Activated T-helper 9 cell treated with anti-CD3 and anti-CD28 coated beads, Interleukin-2, amount 50 U/mL, for 16 hours (primary cell): ENCODE measurements at places on chromosomes 2 and 18.

GRCh38 chr2:120323214-120323613 is 22.7 kb upstream of the INHBB start:
- DNase-seq: no peak

DNA sequence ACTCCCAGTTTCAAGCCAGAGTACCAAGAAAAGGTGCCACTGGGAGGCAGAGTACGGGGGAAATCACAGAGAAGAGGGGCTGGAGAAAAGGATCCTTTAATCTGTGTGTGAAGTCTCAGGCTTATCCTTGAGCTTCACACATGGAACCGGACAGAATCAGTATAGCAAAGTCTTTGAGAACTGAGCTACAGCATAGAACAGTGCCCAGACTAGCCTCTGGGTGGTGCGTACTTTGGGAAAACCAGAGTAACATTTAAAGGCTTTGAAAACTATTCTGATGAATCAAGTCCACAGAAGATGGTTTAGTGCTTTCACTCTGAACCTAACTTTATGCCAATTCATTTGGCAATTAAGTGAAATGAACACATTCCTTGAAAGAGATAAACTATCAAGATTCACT is 83.1 kb downstream of the BABAM2 start:
- no peak for DNase-seq

DNA sequence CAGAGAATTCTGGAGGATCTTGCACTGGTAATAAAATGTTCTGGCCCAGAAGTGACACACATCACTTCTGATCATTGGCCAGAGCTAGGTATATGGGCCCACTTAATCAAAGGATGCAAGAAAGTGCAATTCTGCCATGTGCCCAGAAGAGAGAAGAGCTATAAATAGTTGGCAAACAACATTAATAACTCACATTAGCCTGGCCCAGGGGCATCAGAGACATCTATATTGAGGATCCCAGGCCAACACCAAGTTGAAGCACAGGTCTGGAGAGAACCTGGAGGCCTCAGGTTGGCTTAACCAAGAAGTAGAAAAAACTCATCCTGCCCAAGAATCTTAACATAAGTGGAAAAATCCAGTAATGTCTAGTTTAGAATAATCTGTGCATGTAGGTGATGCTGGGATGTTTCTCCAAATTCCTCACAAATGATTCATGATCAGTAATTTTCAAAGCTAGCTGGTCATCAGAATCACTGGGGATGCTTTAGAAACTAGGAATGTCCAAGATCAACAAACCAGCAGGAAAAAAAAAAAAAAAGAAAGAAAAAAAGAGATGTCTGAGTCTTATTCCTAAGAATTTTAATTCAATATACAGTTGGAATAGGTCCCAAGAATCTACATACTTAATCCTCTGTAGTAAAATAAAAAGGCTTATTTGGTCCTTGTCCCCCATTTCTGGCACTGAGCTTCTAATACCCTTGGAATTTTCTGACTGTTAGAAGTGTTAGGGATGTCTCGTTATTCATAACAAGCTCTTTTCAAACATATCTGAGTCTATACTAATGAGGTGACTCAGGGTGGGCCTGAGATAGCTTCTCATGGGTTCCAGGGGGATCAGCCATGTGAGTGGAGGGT is 35.0 kb upstream of the EVA1A start:
- DNase-seq: no peak

- no peak for DNase-seq
Measured at GRCh38 chr2:216739035-216739434, 43.7 kb upstream of the IGFBP5 start.

DNA sequence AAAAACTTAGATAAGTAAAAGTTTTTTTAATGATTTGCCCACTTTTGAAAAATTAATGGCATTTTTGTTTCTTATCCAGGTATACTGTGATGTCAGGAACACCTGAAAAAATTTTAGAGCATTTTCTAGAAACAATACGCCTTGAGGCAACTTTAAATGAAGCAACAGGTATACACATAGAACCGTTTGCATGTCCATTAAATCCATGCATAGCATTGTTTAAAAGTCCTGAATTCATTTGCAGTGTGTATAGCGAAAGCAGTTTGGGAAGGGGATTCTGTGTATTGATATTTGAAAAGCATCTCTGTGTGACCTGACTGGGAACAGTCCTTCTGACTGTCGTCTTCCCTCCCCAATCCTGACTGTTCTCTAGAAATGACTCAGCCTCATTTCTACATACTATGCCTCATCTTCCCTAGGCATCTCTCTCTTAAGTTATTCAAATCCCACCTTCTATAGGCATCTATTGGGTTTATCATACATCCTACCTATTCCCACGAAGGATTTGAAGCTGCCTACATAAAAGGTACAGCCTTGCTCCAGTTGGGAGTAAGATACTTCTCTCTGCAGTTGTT is 79.2 kb upstream of the MAP3K20 start:
- DNase-seq: no peak

DNA sequence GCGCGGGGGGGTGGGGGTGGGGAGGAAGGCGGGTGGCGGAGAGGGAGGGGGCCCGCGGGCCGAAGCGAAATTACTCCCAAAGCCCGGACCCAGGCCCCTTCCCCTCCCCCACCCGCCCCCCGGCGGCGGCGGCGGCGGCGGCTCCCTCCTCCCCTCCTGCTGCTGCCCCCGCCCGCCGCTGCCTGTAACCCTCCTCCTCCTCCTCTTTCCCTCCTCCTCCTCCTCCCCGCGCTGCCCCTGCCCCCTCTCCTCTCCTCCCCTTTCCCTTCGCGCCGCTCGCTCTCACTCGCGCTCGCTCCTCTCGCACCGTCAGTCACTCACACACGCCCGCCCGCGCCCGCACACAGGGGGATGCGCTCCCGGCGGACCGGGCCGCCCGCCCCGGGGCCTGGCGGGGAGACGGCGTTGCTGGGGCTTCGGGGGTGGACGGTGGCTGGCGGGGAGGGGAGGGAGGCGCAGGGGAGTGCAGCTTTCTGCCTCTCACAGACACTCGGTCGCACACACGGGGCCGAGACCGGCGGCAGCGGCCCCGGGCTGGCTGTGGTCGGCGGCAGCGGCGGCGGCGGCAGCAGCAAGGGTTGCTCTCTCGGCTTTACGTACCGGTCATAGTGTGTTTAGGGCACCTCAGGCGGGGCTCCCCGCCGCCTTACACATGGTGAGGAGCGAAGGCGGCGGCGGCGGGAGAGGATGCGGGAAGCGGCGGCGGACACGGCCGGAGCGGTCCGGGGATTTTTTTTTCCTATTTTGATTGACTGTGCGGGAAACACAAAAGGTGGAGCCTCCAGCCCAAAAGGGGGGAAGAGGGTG is 405 bp downstream of the SP3 start:
- peak; percentile 80 for DNase-seq

DNA sequence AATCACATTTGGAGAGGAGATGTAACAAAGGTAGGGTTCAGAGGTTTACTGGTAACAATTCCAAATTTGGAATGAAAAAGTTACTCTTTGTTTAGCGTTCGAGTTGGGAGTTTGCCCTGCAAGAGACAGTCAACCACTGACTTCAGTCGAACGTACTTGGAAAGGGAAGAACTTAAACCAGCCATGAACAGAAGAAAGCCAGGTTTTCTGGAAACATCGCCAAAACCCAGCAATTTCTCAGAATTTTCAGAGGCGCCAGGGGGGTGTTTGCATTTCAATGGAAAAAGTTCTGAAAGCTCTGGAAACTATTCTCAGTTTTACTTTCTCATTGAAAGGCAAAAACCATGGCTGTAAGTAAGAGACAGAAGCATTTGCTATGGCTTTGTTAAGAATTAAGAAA is 28.5 kb upstream of the AQP4 start:
- no peak for DNase-seq

GRCh38 chr2:164145093-164145987 is 409.5 kb upstream of the FIGN start:
- no peak for DNase-seq

DNA sequence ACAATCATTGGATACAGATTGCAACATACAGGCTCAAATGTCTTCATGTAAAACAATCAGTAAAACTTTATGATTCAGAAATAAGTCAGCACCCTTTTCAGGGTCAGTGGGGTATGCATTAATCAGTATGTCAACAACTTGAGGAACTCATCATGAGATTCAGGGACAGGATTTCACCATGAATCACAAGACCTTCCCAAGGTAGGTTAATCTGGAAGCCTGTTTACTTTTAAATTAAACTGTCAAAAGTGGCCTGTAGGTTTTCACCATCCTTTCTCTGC is 104.8 kb downstream of the SP100 start:
- no peak for DNase-seq

DNA sequence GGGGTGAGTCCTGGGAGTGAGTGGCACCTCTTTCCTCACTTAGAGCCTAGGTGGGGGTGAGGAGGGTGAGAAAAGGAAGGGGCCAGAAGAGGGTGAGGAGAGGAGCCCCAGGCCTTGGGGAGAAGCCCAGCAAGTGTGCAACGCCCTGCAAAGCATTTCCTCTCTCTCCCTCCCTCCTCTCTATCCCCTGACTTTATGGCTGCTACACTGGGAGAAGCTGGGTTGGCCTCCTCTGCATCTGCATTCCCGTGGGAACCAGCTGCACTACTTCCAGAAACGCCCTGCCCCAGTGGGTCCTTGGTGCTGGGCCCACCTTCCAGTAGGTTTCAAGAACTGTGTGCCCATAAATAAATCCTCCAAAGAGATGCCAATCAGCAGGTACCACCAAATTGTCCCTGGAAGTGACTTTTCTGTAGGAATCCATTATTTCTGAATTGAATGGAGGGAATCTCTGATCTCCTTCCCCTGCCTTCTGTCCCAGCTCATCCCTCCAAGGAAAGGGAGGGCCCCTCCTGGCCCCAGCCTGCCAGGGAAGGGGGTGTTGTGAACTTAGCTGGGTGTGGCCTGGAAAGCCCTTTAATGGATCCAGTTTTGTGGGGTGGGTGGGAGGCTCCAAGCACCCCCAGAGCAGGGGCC is 95.7 kb upstream of the BOD1L2 start:
- no peak for DNase-seq
